ENCODE measurements at places on chromosomes 5 and 9.

DNA sequence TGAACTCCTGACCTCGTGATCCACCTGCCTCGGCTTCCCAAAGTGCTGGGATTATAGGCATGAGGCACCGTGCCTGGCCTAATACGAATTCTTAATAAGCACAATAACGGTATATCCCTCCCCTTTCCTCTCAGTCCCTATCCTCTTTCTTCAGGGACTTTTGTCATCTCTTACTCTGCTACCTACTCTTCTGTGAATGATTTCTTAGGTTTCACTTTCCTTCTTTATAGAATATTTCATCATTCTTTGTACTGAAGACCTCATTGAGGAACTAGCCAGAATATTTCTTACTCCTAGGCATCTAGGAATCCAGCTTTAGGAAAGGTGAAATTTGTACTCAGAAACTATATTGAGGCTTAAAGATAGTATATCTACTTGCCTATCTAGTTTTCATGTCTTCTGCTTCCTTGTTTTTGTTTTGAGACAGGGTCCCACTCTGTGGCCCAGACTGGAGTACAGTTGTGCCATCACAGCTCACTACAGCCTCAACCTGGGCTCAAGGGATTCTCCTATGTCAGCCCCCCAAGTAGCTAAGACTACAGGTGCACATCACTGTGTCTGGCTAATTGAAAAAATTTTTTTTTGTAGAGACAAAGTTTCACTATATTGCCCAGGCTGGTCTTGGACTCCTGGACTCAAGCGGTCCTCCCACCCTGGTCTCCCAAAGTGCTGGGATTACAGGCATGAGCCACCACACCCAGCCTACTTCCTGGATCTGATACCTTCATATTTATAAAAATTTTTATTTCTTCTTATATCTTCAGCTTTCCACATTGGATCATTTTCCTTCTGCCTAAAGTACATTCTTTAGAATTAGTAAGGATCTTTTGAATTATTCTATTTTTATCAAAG lies 69.7 kb downstream of the GPBP1 start:
- DNase-seq: peak; percentile 81

DNA sequence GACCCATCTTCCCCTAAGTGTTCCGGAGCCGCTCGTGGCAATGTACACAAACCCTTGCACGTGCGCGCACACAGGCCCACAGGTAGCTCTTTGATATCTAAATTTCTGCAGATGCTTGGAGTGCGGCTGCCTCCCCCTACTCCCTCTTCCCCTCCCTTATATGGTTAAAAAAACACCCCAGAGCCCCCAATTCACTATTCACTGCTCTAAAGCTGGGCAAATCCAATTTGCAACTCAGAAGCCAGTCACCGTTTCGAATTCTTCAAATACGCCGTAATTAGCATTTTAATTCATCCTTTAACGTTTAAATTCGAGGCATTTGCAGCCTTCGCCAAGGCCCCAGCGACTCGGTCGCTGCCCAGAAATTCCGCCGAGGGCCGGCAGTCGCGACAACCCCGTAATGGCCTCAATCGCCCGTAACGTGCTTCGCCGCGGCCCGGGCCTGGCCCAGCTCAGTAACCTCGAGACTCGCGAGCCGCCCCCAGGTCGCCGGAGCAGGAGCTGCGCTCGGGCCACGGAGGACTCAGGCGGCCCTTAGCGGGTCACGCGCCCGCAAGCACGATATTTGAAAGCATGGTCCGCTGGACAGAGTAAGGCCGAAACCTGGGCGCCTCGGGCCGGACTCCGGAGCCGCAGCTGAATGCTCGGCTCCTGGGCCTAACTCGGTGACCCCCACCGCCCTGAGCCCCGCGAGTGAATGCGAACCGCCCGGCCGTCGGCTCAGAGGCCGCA lies 1.3 kb downstream of the IRX2 start:
- no peak for DNase-seq

GRCh38 chr5:131277875-131278740 lies 14.3 kb downstream of the CDC42SE2 start:
- DNase-seq: no peak

GRCh38 chr9:100222674-100223073 lies 123.6 kb downstream of the INVS start:
- peak; percentile 16 for DNase-seq

GRCh38 chr5:109837231-109837861 lies 147.6 kb downstream of the MAN2A1 start:
- DNase-seq: no peak

GRCh38 chr5:165560648-165561047 lies 2055.2 kb downstream of the MAT2B start:
- no peak for DNase-seq

- DNase-seq: no peak
These were observed 325.0 kb downstream of the AGTPBP1 start for GRCh38 chr9:85416715-85417114.

GRCh38 chr5:65076251-65076869 lies 307.6 kb downstream of the CWC27 start:
- peak; percentile 64 for DNase-seq

DNA sequence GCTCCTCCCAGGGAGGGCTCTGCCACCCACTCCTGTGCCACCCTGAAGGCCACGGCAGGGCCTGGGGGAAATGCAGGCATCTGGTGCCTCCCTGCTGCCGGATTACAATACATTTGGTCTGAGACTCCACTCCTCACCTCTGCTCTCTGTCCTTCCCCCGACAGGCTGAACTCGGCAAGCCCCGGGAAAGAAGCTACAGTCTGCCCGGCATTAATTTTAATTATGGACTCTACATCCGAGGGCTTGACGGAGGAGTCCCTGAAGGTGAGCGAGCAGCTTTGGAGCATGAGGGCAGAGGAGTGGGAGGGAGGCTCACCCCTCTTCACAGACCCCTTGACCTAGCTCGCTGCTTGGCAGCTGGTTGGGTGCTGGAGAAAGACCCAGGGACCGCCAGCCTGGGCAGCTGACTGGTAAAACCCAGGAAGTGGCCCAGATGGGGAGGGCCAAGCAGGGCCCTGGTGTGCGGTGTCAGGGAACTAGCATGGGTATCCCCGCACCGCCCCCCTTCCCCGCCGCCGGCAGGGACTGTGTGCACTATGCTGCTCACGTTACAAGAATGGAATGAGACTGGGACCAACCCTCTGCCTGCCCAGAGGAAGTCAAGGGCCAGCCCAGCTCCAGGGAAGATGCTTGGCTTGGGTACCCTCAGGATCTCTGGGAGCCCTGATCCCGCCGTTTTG lies 83.7 kb upstream of the BARHL1 start:
- no peak for DNase-seq

GRCh38 chr9:110807956-110808598 lies 139.5 kb downstream of the MUSK start:
- no peak for DNase-seq

- DNase-seq: no peak
These were observed 37.8 kb downstream of the EXOSC2 start for GRCh38 chr9:130731355-130731754.

GRCh38 chr5:110019780-110020179 lies 330.1 kb downstream of the MAN2A1 start:
- no peak for DNase-seq

- no peak for DNase-seq
These were observed 320.1 kb downstream of the MLLT3 start for GRCh38 chr9:20302197-20302596.

DNA sequence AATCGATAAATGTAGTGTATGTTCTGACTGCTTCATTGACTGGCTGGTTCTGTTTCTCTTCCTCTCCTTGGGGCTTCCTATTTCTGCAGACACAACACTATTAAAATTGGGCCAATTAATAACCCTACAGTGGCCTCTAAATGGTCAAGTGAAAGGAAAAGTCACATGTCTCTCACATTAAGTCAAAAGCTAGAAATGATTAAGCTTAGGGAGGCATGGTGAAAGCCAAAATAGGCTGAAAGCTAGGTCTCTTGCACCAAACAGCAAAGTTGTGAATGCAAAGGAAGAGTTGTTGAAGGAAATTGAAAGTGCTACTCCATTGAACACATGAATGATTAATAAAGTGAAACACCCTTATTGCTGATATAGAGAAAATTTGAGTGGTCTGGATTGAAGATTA lies 58.2 kb downstream of the CCNH start:
- DNase-seq: no peak

- no peak for DNase-seq
These were observed 1.1 kb upstream of the CEP78 start for GRCh38 chr9:78234810-78235209.

DNA sequence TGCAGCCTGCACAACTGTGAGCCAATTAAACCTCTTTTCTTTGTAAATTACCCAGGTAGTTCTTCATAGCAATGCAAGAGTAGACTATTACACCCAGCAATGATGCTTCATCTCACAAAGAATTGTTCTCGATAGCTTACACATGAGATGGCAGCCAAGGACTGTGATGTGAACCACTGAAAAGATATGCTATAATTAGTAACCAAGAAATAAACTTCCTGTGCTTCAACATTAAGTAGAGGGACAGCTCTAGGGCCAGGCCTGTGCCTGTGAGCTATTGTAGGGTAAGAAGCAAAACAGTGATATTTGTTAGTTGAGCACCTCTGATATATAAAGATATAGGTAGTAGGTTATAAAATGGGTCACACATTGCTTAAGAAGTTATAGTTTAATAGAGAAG lies 41.8 kb upstream of the DPYSL3 start:
- no peak for DNase-seq
